Mesenchymal stem cell (in vitro differentiated cells and primary cell): ENCODE measurements at places on chromosomes 6 and 20.
A peak's percentile ranks its signal among the peaks of the same experiment; 100 is the strongest.

GRCh38 chr6:53805725-53806124 is 10.9 kb downstream of the LRRC1 start:
- no peak for DNase-seq

DNA sequence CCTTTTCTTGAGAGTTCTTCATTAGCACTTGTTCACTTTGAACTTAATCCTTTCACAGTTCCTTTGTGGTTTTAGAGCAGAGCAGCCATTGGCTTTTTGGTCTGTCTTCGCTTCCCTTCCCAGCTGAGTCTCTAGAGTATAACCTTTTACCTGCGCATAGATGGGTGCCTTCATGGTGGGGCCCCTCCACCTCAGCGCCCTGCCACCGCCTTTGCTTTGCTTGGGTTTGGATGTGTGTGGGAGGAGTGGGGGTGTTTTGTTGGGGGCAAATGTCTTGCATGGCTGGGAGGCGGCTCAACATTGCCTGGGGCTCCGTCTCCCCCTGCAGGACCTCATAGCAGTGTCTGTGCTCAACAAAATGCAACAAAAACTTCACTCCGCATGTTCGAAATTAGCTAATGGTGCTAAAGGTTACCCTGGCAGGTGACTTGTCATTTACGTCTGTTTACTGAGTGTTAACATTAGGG is 11.9 kb downstream of the PYGB start:
- DNase-seq = no peak

GRCh38 chr20:23403751-23404150 is 17.5 kb downstream of the NAPB start:
- DNase-seq = peak; percentile 86

- DNase-seq = no peak
These were observed 23.7 kb downstream of the SERPINB1 start for GRCh38 chr6:2817903-2818443.

DNA sequence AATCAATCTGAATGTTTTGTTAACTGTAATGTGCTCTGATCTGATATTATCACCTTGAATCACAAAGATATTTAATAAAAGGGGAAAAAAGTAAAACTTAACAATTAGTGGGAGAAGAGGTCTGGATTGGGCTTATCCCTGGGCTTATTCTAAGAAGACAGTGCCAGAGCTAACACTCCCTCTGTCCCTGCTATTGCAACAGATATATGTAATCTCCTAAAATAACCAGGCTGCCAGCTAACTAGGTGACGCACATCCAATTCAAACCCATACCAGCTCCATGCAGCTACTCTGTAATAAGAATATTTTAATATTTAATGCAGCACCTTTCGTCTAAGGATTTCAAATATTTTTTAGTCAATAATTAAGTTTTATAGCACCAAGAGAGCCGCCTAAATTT is 330.1 kb upstream of the MARCKS start:
- no peak for DNase-seq

GRCh38 chr20:13017235-13017634 is 8.5 kb downstream of the SPTLC3 start:
- DNase-seq = peak; percentile 48
